ENCODE measurements at places on chromosomes 6 and 20.
A peak's percentile ranks its signal among the peaks of the same experiment; 100 is the strongest.

GRCh38 chr6:46626228-46626909 is 26.2 kb downstream of the CYP39A1 start:
- peak; percentile 1 for DNase-seq

- no peak for DNase-seq
Measured at GRCh38 chr20:32226391-32226790, 18.7 kb downstream of the POFUT1 start.

DNA sequence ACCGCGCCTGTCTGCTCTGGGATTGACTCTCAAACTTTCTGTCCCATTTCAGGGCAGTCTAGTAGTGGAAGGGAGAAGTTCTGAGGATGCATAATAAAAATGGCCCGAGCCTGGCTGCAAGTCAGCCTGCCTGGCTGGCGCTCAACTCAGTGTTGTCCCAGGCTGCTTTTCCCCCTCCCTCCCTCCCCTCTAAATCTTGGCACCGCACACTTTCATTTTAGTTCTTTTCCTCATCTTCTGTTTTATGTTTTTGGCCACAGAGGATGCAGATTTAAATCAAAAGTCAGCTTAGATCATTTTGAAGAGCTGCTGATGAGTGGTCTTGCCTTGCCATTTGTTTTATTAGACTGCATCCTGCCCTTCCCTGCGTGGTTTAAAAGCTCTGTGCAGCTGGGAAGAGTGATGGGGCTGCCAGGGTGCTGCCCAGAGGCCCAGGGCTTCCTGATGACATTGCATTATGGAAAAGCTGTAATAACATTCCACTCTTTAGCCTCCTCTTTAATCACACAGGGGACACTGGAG is 6.5 kb upstream of the UQCC2 start:
- DNase-seq: no peak

- no peak for DNase-seq
Measured at GRCh38 chr6:18347866-18348265, 39.3 kb upstream of the RNF144B start.

DNA sequence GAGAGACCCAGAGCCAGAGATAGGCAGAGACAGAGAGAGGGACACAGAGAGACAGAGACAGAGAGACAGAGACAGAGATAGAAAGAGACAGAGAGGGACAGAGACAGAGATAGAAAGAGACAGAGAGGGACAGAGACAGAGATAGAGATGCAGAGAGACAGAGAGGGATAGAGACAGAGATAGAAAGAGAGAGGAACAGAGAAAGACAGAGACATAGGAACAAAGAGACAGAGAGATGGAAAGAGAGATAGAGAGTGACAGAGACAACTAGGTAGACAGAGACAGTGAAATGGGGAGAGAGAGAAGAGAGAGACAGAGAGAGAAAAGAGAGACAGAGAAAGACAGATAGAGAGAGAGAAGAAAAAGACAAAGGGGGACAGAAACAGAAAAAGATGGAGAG is 165.4 kb upstream of the FOXQ1 start:
- no peak for DNase-seq

DNA sequence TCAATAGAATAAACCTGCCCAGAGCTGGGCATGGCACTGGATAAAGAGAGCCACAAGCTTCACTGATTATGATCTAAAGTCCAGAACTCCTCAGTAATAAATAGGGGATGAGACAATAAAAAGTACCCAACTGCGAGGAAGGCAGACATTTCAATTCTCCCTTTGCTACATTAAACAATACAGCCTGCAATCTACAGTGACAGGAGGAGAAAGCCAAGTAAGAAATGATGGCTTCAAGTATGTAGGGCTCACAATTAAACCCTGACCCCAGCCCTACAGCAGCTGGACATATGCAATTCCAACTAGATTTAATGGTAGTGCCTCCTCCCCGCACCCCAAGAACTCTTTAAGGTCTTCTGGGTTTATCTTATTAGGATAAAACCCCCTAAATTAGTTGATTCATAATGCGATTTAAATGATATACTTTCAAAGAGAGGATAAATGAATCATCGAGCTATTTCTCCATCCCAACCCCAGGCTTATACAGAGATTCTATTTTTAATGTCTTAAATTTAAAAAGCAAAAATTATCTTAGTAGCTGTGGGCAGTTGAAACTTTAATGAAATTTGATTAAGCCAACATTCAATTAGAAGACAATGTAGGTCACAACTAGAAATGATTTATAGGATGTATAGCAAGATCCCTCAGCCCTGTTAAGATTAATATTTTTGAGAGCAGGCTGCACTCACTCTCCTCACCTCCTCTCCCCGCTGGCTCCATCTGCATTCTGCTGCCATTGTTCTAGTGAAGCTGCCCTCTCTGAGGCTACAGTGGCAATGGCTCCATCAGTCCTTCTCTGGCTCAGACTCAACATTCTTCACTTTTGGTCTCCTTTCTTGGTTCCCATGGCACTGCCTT is 57.1 kb downstream of the OGFRL1 start:
- DNase-seq: no peak

DNA sequence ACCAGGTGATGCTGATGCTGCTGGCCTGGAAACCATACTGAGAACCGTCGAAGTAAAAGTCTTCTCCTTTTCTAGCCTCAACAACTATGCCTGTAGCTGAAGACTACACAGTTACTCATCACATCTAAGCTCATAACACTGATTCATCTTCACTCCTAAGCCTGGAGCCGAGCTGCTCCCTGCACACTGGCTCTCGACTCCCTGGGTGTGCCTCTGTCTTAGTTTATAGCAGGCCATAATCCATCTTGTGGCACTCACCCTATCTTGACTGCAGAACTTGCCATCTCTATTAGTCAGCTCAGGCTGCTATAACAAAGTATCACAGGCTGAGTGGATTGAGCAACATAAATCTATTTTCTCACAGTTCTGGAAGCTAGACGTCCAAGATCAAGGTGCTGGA is 191.0 kb downstream of the UNC5CL start:
- DNase-seq: no peak

GRCh38 chr6:170529839-170530469 is 23.2 kb downstream of the PSMB1 start:
- DNase-seq: peak; percentile 72

- DNase-seq: no peak
Measured at GRCh38 chr6:4901386-4902061, 102.3 kb downstream of the RPP40 start.

GRCh38 chr20:25507385-25508082 is 77.8 kb downstream of the NINL start:
- no peak for DNase-seq

GRCh38 chr20:30488941-30489613 is 768.4 kb upstream of the DEFB115 start:
- no peak for DNase-seq

DNA sequence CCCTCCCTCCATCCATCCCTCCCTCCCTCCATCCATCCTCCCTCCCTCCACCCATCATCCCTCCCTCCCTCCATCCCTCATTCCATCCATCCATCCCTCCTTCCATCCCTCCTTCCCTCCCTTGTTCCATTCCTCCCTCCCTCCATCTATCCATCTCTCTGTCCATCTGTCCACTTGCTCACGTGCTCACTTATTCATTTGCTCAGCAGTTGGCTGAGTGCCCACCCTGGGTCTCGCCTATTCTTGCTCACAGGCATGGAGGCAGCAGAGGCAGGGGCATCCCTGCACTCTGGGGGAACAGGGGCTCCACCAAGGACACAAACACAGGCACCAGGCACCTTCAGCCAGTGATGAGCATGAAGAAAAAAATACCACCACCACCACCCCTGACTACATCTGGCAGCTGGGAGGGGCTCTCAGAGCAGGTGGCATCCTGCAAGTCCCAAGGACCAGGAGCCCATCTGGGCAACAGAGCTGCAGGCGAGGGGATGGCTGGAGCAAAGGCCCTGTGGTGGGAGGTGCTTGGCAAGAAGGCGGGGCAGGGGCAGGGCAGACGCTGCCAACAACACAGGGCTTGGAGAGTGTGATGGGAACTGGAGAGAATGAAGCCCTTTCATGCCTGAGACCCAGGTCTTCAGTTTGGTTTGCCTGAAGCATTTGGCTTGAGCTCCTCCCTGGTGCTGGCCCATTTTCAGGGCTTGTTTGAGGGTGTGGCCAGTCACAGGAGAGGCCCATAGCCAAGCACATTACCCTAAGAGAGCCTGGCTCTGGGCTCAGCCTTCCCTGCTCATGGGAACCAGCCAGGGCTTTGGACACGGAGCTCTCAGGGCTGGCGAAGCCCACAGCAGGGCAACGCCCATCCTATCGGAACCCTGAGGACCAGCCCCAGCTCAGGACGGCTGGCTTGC is 40.2 kb upstream of the MRGBP start:
- DNase-seq: no peak

DNA sequence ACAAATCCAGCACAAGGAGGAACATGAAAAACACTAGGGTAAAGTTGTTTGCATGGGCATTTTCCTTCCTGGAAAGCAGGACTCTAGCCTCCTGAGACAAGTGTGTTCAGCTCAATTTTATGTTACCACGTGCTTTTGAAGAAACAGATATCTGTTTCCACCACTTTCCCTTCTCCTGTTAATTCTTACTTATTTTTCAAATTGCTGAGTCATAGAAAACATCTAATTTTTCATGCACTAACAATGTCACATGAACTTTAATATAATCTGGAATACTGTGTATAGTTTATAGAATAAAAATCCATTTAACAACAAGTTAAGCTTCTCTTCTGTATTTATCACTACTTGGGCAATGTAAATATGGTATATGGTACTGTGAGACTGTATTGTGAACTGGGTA is 174.2 kb downstream of the ISM1 start:
- DNase-seq: no peak

GRCh38 chr20:17857639-17858449 is 110.8 kb downstream of the SNX5 start:
- no peak for DNase-seq

DNA sequence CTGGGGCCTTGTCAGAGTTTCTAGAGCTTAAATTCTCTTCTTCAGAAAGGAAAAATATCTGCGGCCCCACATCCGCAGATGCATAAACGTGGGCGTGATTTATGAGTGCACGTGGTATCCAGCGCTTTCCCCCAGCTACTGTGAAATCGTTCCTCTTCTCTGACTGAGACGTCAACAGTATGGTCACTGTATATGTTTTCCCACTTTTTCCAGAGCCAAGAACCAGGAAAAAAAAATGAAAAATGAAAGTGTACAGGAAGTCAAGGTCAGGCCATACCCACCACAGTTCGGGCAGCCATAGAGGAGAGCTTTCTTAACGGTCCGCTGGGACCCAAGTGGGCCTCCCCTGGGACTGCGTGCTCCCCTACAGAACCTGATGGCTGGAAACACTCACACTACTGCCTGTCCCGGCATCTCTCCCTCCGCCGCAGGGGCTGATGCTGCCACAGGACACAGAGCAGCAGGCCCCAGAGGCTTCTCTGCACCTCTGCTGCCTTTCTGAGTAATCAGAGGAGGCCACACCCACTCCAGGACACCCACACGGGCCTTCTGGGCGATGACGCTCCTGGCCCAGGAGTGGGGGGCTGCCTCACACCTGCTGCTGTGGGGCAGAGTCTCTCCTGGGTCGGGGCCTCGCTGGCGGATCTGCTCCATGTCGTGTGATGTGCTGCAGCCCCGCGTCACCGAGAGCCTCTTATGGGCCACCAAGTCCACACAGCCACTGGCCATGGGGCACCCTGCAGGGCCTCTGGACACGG is 16.4 kb upstream of the STX16 start:
- DNase-seq: no peak

GRCh38 chr6:31586008-31586407 is at the start of gene LST1:
Gene LST1 (plus strand): TSS chr6:31586277. CDS start chr6:31587300, 1,023 bp downstream.
- DNase-seq: peak; percentile 90

DNA sequence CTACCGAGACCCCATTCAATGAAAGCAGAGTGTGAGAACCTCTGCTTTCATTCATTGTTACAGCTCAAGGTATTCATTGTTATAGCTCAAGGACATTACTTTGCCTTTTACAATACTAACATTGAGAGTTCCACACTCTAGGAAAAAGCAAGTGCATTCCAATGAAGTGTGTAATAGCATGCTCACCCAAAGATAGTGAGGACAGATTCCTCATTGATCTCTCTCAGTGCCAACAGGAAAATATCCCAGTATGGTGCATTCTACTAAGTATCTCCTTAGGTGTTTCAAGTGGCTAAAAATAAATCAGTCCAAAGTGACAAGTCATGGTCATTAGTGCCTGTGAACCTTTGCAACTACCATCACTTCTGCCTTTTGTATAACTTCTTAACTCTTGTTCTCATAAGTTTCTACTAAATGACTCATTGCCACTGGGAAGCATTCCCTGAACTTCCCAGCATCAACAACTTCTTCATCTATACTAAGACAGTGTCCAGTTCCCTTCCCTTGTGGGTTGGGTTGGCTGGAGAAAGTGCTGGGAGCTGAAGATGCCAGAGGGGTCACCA is 140.7 kb upstream of the STXBP5 start:
- no peak for DNase-seq

GRCh38 chr6:41694815-41695526 is 40.4 kb downstream of the TFEB start:
- no peak for DNase-seq

DNA sequence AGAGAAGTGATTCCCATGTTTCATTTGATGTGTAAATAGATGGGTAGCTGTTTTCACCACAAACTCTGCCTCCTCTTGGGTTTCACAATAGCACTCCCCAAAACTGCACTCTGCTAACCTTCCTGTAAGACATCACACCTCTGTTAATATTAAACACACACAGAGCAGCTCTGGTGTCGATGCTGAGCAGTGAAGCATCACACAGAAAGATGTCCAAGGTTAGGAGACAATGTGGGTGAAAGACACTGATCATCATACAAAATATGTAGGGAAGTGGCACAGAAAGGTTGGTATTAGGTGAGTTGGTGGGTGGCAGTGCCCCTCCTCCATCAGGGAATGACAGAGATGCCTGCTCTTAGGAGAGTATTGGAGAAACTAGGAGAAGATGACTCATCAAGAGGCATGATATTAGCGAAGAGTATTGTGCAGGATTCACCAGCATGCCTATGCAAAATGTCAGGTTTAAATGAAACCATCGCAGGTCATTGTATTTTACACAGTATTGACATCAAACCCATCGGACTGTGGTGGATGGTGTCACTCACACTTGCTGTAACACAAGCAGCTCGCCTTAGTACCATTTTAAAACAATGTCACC is 199.7 kb downstream of the TBXT start:
- DNase-seq: no peak

GRCh38 chr20:23245553-23246181 is 104.9 kb upstream of the NXT1 start:
- DNase-seq: peak; percentile 36
